ENCODE measurements at places on chromosomes 12 and 14.

- DNase-seq, result no peak
Measured at GRCh38 chr12:38544330-38545066, 227.9 kb downstream of the ALG10B start.

DNA sequence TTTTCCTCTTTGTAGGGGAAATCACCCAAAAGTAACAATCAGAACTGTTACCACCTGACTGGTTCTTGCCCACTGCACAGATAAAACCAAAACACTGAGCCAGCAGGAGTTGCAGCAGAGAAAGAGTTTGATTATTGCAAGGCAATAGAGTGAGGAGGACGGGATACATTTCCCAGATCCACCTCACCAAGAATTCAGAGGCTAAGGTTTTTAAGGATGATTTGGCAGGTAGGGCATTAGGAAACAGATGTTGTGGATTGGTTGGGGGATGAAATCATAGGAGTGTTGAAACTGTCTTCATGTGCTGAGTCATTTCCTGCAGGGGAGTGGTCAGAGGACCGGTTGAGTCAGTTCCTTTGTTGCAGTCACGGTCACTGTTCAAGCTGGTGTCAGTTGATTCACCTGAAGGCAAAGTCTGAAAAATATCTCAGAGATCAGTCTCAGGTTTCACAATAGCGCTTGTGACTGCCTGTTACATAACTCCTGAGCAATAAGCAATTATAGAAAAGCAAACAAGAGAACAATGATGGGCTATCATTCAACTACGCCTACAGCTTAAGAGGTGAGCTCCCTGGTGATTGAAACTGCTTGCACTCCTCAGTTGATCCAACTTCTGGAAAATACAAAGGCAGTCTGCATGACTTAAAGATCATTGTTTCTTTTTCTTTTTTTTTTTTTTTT is 20.3 kb upstream of the AMN1 start:
- peak; percentile 82 for DNase-seq

GRCh38 chr14:102805941-102806340 is 28.7 kb downstream of the TRAF3 start:
- DNase-seq, result no peak

DNA sequence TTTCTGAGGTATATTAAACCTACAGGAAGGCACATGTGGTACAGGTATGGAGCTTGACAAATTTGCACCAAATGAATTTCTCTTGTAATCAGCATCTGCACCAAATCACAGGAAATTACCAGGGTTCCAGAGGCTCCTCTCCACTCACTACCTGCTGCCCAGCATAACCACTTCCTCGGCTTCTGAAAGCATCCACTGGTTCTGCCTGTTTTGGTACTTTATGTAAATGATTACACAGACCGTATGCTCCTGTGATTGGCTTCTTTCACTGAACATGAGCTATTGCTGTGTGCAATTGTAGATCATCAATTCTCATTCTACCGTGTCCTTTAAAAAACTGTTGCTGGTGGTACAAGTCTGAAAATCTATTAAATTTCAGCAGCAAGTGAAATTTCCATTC is 522.1 kb downstream of the TMEM132D start:
- no peak for DNase-seq

DNA sequence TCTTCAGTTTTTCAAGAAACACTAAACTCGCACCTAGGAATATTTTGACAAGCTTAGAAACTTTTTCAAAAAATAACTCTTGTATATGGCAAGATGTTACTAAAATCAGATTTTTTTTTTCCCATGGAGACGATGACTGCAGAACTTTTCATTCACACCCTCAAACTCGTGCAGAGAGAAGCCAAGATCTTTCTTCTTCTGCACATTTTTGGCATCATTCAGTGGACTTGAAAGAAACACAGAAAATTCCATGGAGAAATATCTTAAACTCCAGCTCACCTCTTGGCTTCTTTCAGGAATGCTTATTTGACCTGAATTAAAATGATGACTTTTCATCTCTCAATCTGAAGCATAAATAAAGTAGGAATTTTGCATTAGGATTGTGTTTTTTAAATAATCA is 919.4 kb downstream of the NRXN3 start:
- DNase-seq, result no peak

GRCh38 chr14:51592836-51593235 is 58.9 kb upstream of the FRMD6 start:
- DNase-seq, result no peak

DNA sequence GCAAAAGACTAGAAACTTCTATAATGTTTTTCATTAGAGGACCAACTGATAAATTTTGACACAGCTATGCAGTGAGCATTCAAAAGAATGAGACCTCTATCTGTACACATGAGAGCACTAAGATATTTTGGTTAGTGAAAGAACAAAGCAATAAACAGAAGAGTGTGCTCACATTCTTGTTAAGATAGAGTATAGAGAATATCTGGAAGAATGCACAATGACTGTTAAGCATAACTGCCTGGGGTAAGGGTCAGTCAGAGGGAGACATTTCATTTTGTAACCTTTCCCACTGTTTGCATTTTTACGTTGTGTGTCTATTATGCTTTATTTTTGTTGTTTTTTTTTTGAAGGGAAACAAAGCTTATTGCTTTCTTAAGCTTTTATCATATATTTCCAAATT is 20.7 kb downstream of the KCNMB4 start:
- DNase-seq, result no peak

DNA sequence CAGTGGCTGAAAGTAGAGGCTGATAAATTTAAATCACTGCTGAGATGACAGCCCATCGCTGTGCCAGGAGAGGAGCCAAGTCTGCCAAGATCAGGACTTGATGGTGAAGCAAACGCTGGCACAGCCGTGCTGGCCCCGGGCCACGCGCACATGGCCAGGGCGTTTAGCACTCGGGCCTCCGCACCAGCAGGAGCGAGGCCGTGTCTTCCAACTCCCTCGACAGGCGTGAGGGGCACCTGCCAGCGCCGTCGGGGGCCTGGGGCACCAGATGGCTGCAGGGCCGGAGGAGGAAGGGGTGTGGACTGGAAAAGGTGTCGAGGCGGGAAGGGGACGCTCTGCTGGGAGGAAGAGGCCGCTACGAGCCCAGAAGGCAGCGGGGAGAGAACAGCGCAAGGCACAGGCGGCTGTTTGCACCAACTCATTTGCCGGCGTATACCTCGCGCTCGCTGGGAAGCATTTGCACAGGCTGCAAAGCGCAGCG is 29.5 kb downstream of the RIMBP2 start:
- no peak for DNase-seq

DNA sequence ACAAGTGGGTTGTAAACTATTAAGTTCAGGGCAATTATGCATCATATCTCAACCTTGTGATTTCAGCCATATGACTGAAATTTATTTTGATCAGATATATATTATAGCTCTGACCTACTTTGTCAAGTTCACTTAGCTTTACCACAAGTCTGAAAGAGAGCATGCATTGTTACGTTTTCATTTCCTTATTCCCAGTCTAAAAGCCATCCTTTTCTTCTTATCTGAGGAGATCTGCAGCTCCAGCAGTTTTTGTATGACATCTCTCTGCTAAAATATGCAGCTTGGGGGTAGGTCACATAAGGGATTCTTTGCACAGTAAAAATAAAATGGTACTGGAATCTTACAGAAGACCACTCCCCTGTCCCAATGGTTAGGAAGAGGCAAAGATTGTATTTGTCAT is 1682.8 kb upstream of the FLRT2 start:
- no peak for DNase-seq
